ENCODE measurements at places on chromosomes 16 and 17. TPM values are rescaled to one million over a fixed set of nuclear protein-coding genes. Genes with fewer than 3 reads are reported as not detected.

The ERN1 gene
- 13.8 TPM for total RNA-seq

The AGRP gene
- total RNA-seq, result not detected

The MAPT gene
- total RNA-seq, result 0.75 TPM

The CSH1 gene
- not detected for total RNA-seq

The HOXB8 gene
- total RNA-seq, result not detected

The KCTD19 gene
- under 0.01 TPM for total RNA-seq

The TNFRSF17 gene
- total RNA-seq, result not detected

The SDR42E2 gene
- total RNA-seq, result not detected

All from uterine smooth muscle cell (primary cell).